ENCODE measurements at places on chromosomes 4 and X.

DNA sequence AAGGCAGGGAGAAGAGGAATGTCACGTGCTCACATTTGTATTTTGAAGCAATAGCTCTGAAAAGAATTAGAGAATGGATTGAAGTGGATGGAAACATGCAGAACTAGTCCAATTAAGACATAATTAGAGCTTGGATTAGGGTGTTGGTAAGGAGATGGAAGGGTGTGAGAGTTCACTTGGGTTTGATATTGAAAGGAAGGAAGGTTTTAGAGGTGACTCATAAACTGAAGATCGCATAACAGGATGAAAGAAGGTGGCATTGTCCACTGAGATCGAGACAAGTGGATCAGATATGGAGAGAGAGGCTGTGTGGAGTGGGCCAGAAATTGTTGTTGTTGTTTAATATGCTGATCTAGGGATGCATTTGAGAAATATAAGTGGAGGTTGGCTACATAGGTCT, 244.0 kb upstream of the SMIM31 start:
- no peak overlapping the region for H3K4me3 ChIP-seq
- no peaks in the 10 kb centered on the region for H3K27me3 ChIP-seq
- H3K36me3 ChIP-seq: no peaks in the 10 kb centered on the region
- no peak overlapping the region for H3K27ac ChIP-seq

DNA sequence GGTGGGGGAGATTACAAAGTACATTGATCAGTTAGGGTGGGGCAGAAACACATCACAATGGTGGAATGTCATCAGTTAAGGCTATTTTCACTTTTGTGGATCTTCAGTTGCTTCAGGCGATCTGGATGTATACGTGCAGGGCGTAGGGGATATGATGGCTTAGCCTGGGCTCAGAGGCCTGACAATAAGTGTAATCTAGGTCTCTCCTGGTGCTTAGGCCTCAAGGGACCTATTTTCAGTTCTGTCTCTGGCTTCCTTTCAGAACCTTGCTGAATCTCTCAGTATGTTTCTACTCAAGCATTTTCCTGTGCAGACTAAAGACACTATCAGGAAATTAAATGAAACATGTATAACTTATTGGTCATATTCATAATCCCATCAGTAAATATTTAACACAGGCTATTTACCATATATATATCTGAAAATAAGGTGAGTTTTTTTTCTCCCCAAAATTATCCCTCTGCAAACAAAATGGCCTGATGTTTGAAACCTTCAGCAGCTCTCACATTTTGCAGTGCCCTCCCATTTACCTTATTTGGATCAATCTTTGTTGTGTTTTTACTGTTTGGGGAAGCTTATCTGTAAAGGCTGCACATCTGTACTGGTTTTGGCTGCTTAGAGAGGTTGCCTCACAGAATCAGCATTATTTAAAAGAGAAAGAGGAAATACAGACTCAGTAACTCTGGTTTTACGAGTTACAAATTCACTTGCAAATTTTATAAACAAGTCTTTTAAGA, 2.3 kb upstream of the ZCCHC4 start:
- H3K27me3 ChIP-seq: peaks cover 9% of the 10 kb centered on the region
- no peak overlapping the region for H3K4me3 ChIP-seq
- peaks cover 11% of the 10 kb centered on the region for H3K4me1 ChIP-seq
- DNase-seq: no peak
- no peak overlapping the region for H3K27ac ChIP-seq

- no peak overlapping the region for H3K4me3 ChIP-seq
- no peaks in the 10 kb centered on the region for H3K4me1 ChIP-seq
- no peak overlapping the region for H3K27ac ChIP-seq
- H3K27me3 ChIP-seq: peaks cover 47% of the 10 kb centered on the region
Measured at GRCh38 chrX:17859609-17860178, 1.4 kb downstream of the RAI2 start.

- peaks cover 7% of the 10 kb centered on the region for H3K4me1 ChIP-seq
- H3K4me3 ChIP-seq: no peak overlapping the region
- H3K36me3 ChIP-seq: no peaks in the 10 kb centered on the region
- no peak overlapping the region for H3K27ac ChIP-seq
- H3K27me3 ChIP-seq: no peaks in the 10 kb centered on the region
Measured at GRCh38 chr4:183430317-183430993, 14.0 kb upstream of the CDKN2AIP start.

- no peak overlapping the region for H3K4me3 ChIP-seq
- no peak overlapping the region for H3K27ac ChIP-seq
- no peaks in the 10 kb centered on the region for H3K4me1 ChIP-seq
- peaks cover 8% of the 10 kb centered on the region for H3K27me3 ChIP-seq
Measured at GRCh38 chrX:14941301-14941700, 68.1 kb downstream of the MOSPD2 start.

DNA sequence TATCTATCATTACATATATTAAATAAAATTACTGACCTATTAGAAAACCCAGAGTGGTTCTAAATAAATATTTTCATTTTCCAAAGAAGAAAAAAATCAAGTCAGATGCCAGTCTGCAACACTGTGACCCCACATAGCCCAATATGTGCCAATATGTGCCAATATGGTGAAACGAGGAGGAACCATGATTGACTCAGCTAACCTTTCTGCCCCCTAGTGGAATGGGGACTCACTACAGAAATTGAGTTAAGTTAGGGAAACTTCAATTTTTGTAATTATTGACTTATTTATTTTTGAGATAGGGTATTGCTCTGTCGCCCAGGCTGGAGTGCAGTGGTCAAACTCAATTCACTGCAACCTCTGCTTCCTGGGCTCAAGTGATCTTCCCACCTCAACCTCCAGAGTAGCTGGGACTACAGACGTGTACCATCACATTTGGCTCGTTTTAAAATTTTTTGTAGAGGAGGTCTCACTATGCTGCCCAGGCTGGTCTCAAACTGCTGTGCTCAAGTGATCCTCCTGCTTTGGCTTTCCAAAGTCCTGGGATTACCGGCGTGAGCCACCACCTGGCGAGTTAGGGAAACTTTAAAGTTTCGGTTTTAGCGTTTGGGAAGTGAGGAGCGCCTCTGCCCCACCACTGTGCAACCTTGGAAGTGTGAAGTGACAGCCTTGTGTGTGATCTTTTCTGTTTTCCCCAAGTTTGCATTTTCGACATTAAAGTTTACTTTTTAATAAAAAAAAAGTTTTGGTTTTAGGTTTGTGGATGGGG, 116.8 kb upstream of the SHISA3 start:
- no peaks in the 10 kb centered on the region for H3K36me3 ChIP-seq
- no peak overlapping the region for H3K27ac ChIP-seq
- H3K27me3 ChIP-seq: peaks cover 33% of the 10 kb centered on the region
- H3K4me1 ChIP-seq: peaks cover 14% of the 10 kb centered on the region

DNA sequence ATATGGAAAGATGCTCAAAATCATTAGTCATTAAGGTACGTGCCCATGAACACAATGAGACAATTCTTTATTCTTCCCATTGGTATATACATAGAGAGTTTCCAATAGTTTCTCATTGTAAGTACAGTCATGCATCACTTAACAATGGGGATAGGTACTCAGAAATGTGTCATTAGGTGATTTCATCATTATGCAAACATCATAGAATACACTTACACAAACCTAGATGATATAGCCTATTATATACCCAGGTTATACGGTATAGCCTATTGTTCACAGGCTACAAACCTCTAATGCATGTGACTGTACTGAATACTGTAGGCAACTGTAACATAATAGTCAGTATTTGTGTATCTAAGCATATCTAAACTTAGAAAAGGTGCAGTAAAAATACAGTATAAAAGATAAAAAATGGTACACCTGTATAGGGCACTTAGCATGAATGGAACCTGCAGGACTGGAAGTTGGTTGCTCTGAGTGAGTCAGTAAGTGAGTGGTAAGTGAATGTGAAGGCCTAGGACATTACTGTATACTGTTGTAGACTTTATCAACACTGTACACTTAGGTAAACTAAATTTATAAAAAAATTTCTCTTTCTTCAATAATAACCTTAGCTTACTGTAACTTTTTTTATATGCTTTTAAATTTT, 49.6 kb downstream of the KLHL13 start:
- H3K36me3 ChIP-seq: no peaks in the 10 kb centered on the region
- no peak for DNase-seq
- no peak overlapping the region for H3K4me3 ChIP-seq
- H3K27me3 ChIP-seq: no peaks in the 10 kb centered on the region

DNA sequence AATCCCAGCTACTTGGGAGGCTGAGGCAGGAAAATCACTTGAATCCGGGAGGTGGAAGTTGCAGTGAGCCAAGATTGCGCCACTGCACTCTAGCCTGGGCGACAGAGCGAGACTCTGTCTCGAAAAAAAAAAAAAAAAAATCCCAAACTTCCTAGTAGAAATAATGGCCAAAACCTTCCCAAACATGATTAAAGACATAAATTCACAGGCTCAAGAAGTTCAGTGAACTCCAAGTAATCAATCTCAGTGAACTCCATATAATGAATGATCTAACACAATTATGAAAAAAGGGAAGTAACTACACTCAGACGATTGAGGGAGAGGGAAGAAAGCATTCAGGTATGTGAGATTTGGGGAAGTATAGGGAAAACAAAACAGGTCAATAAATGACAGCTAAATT, 6.5 kb downstream of the FUNDC1 start:
- peaks cover 5% of the 10 kb centered on the region for H3K4me1 ChIP-seq
- H3K27ac ChIP-seq: no peak overlapping the region

GRCh38 chr4:184529283-184529682, 54.9 kb upstream of the IRF2 start:
- no peak for DNase-seq
- H3K27me3 ChIP-seq: no peaks in the 10 kb centered on the region
- peaks cover 31% of the 10 kb centered on the region for H3K4me1 ChIP-seq

- no peak overlapping the region for H3K27ac ChIP-seq
- H3K4me1 ChIP-seq: no peaks in the 10 kb centered on the region
- DNase-seq: no peak
- H3K36me3 ChIP-seq: no peaks in the 10 kb centered on the region
Measured at GRCh38 chr4:15894921-15895916, 43.3 kb downstream of the FGFBP1 start.

DNA sequence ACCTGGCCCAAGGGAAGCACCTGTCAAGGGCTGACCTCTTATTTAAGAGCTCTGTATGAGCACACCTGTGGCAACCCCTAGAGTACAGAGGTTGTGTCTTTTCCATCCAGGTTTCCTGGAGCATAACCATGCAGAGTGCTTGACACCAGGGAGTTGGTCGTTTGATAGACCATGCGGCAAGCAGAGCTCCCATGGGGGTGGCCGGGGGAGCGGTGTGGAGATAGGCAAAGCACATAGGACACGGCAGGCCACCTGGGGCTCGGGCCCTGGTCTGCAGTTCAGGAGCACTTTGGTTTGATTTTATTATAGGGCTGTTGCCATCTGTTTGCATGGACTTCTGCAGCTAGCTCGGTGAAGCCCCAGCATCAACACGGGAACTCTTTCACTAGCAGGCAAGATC, 95.0 kb upstream of the MTM1 start:
- no peaks in the 10 kb centered on the region for H3K36me3 ChIP-seq
- H3K4me1 ChIP-seq: peaks cover 11% of the 10 kb centered on the region
- no peak for DNase-seq
- H3K4me3 ChIP-seq: no peak overlapping the region
